ENCODE measurements at places on chromosomes 6 and 20. TPM values are rescaled to one million over a fixed set of nuclear protein-coding genes. Genes with fewer than 3 reads are reported as not detected.

KCNK15 gene
- total RNA-seq: 0.97 TPM

MEP1A gene
- not detected for total RNA-seq

GRCh38 chr6:12081771-12082170 lies 69.7 kb downstream of the HIVEP1 start:
- no peak for DNase-seq

- DNase-seq: no peak
These were observed 1166.0 kb upstream of the GJE1 start for GRCh38 chr6:140966676-140967075.

DNA sequence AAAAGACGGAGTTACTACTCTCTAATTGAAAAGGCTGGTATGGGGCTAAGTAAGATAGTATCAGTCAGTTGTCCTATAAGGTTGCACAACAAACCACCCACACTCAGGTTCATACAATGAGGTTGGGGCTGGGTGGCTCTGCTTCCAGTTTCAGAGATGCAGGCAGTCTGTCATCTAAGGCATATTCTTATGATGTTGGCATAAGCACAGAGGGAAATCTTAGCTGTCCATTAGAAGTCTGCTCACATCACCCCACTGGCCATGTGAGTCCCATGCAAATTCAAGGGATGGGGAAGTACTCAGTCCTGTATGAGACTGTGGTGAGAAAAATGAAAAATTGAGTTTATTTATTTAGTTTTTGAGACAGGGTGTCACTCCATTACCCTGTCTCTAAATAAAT lies 118.6 kb downstream of the LAMP5 start:
- DNase-seq: no peak

DNA sequence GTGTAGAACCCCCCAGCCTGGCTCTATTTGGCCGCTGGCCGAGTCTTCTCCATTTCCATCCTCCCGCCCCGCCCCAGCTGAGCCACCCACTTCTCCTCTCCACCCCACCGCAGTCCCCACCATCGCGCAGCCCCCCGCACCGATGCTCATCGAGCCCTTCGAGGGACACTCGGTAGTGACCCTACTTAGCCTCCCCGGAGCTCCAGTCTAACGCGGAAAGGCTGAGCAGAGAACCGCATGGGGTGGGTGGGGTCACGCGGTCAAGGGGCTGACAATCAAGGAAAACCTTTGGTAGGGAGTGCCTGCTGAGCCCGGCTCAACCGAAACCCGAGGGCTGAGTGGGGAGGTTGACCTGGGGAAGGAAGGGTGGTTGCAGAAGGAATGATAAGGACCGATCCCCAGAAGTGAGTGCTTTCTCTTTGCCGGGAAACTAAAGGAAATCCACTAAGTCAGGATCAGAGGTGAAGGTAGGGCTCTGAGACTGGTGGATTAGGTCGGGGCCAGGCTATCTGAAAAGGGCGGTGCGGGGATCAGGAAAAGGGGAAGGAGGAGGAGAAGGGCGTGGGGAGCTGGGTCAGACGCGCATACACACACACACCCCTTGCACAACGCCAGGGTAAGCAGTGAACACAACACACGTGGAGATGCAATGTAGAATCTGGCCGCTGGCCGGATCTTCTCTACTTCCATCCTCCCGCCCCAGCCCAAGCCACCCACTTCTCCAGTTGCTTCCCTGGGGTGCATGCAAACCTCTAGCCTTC lies 49.8 kb downstream of the CPXM1 start:
- DNase-seq: no peak

DNA sequence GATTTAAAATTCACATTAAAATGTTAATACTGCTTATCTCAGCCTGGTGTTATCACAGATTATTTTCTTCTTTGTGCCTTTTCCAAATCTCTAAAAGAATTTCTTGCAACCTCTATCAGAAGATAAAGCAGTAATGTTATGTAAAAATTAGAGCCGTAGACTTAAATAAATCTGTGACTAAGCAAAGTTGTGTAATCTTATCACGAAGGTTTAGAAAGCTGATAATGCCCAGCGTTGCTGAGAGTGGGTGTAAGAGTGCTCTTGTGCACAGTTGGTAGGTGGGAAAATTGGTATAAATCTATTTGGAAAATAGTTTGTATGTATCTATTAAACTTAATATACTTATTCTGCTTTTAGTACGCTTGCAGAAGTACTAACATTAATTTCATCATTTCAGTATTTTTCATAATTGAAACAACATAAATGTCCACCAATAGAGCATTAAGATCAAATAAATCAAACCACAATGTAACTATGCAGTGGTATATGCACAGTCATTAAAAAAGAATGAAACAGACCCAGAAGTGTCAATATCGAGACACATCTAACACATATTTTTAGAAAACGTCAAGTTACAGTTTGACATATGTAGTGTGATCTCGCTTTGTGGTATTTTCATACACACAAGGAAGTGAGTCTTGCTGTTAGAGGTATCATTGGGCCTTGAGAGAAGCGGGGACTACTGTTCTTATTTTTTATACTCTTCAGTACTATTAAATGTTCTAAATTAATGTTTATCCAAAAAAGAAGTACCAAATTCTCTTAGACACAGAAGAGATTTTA lies 54.4 kb upstream of the PBOV1 start:
- no peak for DNase-seq

DNA sequence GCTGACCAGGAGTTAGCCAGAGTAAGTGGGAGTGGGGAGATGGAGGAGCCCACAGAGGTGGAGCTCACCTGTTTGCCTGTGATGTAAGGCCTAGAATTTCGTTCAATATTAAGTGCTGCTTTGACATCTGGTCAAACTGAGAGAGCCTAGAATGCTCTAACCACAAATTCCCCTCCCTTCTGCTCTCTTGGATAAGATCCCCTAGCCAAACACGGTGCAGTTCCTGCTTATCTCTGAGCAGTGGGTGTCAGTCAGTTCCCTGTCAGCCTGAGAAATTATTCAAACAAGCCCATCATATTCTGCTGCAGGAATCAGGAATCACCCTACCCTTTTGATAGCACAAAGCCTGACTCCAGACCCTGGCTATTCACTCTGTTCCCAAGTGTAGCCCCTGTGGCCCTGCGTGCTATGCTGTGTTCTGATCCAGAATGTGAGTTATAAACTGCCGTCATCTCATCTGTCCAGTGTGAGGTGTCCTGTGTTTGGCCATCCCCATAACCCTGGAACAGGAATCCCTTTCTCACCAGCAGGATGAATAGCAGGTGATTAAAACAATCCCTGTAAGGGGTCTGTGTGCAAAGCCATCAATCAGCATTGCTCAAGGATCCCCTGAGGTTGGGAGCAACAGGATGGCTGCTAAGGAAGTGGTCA lies 31.8 kb upstream of the ZNF133 start:
- no peak for DNase-seq

DNA sequence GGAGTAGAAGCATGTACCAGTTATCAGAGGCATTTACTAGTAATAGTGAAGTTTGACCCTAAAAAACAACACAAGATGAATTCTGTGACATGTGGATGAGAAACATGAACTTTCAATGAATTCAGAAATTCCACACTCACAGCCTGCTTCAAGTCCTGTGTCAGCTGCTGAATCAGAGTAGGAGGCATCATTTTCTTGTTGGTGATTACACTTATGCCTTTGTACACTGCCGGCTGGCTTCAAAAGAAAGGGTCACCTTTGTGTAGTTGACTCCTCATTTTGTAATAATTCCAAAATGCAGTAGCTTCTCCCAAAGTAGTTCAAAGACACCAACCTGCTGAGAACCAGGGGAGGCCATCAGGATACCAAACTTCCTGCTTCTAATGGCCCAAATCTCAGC lies 165.5 kb downstream of the BACH2 start:
- no peak for DNase-seq

- no peak for DNase-seq
These were observed 2.8 kb upstream of the RBPJL start for GRCh38 chr20:45303586-45304463.

DNA sequence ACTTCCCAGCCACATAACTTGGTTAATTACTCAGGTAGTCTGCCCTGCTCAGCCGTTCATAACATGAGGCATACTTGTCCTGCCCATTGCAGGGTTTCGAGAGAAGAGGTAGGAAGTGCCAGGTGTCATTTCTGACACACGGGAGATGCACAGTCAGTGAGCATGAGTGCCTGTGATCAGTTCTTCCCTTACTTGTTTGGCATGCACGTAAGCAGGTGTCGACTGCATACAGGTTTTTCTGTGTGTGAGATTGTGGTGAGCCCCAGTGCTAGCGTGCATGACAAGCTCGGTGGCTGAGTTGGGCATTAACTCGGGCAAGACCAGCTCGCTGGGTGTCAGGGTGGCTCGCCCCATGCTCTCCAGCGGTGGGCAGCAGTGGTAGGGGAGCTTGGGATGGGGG lies 51.2 kb upstream of the SLC22A1 start:
- DNase-seq: no peak

GRCh38 chr6:9732056-9732455 lies 682.8 kb downstream of the TFAP2A start:
- DNase-seq: no peak

Data from cardiac septum (tissue), 1 donor.